ENCODE measurements at places on chromosomes 7 and 10.

DNA sequence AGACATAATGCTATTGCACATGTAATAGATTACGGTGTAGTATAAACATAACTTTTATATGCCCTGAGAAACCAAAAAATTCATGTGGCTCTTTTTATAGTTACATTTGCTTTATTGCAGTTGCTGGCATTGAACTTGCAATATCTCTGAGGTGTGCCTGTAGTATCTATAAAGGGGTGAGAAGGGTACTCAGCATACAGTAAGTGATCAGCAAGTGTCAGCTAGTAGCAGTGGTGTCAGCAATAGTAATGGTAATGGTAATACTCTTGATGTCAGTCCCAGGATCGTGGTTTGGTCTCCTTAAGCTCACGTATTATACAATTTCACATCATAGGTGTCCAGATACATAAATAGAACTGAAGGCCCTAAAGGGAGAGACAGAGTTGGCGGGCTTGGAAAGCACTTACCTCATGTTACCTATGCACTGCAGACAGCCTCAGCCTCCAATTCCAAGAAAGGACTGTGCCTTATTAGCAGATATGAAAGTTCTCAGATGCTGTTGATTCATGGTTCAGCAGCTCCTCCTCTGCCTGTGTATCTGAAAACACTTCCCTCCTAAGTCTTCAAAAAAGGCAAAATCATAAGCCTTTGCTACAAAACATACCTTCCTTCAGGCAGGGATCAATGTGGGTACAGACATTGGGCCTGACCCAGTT lies 6.6 kb upstream of the GIMAP7 start:
- DNase-seq = no peak

DNA sequence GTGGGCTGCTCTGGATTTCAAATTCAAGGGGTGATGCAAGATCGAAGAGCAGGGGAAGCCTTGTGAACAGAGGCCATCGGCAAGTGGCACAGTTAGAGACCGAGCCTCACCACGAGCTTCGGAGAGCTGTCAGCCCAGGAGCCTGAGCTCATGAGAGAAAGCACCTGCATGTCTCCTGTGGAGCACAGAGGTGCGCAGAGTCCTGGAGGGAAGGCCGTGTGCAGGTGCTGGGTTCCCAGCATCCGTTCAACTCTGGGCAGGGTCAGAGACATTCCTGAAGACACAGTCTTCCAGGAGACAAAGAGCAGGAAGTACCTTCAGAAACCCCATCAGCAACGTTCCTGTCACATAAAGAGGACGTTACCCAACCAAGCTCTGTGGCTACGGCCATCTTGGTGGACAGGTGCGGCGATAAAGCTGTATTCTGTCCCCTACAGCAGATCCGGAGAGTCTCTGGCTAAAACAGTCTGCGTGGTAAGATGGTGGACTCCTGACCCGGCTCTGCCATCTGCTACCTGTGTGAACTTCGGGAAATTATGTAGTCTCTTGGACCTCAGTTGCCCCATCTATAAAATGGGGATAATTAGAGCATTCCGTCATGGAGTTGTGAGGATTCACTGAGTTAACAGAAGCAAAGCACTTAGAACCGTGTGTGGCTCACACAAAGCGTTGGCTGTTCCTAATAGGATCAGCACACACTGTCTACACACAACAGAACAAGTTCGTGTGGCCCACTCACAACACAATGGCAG lies 40.6 kb downstream of the NOD1 start:
- DNase-seq = no peak

GRCh38 chr10:84178160-84178609 lies 4.6 kb downstream of the GPR15LG start:
- no peak for DNase-seq

DNA sequence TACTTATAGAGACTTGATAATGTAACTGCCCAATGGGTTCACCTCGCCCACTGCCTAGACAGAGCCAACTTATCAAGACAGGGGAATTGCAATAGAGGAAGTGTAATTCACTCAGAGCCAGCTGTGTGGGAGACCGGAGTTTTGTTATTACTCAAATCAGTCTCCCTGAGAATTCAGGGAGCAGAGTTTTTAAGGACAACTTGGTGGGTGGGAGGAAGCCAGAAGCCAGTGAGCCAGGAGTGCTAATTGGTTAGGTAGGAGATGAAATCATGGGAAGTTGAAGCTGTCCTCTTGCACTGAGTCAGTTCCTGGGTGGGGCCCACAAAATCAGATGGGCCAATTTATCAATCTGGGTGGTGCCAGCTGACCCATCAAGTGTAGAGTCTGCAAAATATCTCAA lies 20.1 kb upstream of the C7orf33 start:
- DNase-seq = peak; percentile 94

DNA sequence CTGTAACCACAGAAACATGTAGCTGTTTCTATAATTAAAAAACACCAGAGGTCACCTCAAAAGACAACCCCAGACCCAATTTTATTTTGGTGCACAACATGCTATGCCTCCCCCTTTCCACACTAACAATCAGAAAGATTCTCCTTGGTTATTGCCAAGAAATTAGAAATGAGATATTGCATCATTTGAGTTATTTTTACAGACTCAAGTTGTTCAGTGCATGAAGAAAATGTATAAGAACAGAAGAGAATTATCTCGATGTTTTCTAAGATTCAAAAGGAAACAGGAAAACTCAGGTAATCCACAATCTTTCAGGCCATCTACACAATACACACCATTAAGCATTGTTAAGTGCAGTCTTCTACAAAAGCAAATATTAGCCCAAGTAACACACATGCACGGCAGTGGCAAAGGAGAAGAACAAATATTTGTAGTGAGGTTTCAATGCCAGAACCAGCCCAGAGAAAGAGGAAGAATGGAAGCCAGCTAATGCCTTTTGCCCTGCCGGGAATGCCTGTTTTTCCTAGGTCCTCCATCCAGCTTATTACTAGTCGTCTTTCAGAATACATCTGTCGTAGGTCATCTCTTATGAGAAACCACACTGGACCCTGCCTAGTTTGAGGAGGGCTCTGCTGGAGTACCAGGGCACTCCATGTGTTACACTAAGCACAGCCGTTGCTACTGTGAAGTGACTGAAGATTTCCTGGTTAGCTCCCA lies 67.6 kb upstream of the C1GALT1 start:
- no peak for DNase-seq

- no peak for DNase-seq
Observed at GRCh38 chr10:69663369-69663947, 33.4 kb downstream of the FAM241B start.

GRCh38 chr7:148487912-148488311 lies 102.7 kb upstream of the C7orf33 start:
- no peak for DNase-seq
